Sigmoid colon (tissue), 7 donors: ENCODE measurements at places on chromosomes 2 and 18. TPM values are rescaled to one million over a fixed set of nuclear protein-coding genes. Genes with fewer than 3 reads are reported as not detected.

GRCh38 chr2:161650116-161651015 is 26.1 kb downstream of the SLC4A10 start:
- DNase-seq: peak; percentile 53

DNA sequence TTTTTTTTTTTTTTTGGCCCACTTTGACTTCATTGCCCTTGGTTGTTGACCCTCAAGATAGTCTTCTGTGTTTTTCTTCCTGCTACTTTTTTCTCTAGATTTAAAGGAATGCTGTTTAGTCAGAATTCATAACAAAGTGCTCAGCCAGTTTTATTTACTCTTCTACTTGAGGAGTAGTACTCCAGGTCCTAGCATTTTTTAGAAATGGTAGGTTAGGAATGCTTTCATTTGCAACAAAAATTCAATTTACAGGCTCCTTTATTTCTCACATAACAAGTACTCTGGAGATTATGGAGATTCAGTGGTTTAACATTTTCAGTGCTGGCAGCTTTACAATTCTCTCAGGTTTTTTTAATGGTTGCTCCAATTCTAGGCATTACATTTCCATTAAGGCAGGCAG is 58.2 kb downstream of the KIAA1328 start:
- no peak for DNase-seq

Gene IL1RL2
- 0.60 TPM for polyA plus RNA-seq

DNA sequence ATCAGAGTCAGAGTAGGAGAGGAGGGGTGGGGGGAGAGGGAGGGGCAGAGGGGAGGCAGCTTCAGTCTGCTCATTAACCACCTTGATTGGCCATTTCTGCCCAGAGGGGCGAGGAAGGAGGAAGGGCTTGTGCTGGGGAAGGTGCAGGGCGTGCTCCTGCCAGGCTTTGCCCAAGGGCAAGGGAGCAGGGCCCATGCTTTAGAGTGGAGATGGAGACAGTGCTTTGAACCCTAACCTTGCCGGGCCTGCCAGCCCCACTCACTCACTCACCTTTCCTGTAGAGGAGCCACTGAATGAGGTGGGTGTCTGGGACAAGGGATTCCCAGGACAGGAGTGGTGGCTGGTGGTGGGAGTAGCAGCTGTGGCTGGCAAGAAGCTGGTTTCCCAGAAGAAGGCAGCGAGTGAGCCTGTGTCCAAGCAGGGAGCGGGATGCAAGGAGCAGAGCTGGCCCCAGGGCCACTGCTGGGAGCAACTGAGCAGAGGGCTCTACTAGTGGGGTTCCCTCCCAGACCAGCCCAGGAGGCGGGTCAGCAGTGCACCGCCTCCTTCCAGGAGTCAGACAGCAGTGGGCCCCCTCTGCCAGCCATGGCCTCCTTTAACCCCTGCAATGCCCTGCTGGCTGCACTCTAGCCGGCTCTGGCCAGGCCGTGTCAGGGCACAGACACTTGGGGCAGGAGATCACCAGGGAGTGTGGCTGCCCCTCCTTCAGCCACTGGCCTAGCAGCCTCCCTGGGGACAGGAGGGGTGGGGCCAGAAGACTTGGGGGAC is 3.6 kb upstream of the RUFY4 start:
- DNase-seq: no peak

Gene CCDC178
- polyA plus RNA-seq: not detected

- no peak for DNase-seq
Observed at GRCh38 chr2:172089633-172090032, 4.3 kb downstream of the DLX1 start.

Gene RNU2-63P
- not detected for polyA plus RNA-seq

GRCh38 chr2:217182926-217183325 is 323.1 kb upstream of the TNP1 start:
- no peak for DNase-seq

DNA sequence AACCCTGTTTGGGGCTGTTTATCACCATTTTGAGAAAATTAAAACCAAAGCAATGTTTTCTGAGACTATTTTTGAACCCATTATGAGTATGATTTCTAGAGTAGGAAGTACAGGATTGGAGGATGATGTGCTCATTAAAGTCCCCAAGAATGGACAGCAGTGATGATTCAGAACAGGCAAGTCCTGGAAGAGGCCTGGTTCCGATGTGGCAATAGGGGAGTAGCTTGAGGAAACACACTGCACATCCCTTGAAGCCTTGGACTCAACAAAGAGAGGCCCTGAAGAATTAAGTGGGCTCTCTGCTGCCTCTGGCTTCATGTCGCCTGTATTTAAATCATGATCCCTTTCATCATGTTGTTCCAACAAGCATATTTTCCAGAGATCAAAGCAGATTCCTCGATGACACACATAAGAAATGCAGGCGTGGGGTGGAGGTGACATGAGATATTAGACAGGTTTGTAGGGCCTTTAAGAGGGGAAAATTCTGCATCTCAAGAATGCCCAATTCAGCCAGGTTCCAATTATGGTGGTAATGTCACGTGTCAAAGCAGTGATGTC is 242.2 kb downstream of the FHOD3 start:
- DNase-seq: no peak

- no peak for DNase-seq
Observed at GRCh38 chr2:96145848-96146152, 560 bp upstream of the DUSP2 start.

DNA sequence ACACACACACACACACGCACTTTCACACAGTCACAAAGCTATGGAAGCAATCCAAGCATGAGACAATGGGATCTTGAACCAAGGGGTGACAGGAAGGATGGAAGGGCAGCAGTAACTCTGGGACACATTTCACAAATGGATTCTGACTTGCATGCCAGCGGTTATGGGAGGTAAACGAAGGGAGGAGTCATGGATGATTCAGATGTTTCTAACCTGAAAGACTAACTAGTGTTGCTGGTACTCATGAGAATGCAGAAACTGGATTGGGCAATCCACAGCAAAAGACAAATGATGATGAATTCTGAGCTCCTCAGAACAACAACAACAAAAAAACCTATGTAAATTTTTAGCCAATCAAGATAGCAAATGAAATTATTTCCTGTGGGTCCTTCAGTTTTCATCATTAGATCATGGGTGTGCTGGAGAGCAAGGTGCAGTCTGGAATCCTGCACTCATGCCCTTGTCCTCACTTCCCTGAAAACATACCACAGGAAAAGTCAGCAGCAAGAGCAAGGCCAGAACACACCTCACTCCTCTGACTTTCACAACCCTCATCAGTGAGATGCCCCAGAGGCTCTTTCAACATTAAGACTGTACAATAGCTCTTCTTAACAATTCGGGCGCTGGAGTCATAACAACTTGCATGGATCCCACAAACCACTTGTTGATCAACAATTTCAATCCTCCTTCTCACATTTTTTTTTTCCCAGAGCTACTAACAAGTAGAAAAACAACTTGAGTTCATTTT is 32.6 kb downstream of the ABCA12 start:
- DNase-seq: no peak

Gene KCNF1
- 1.2 TPM for polyA plus RNA-seq

Gene UGT1A4
- polyA plus RNA-seq: not detected

DNA sequence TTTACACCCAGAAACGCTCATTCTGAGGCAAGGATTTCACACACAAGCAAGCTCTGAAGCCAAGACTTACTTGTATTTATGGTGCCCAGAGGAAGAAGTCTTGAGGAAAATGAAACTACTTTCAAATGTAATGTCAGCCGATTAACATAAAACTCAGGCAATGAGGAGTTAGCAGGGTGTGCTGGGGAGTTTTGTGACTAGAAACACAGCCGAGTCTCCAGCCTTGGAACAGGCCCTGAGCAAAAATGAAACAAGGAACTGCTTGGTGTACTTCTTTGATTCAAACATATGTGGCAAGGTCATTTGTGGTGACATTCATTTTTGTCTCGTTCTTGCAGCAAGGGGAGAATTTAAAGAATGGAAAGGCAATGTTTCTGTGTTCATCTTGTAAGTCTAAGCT is 4.5 kb downstream of the DYTN start:
- no peak for DNase-seq

DNA sequence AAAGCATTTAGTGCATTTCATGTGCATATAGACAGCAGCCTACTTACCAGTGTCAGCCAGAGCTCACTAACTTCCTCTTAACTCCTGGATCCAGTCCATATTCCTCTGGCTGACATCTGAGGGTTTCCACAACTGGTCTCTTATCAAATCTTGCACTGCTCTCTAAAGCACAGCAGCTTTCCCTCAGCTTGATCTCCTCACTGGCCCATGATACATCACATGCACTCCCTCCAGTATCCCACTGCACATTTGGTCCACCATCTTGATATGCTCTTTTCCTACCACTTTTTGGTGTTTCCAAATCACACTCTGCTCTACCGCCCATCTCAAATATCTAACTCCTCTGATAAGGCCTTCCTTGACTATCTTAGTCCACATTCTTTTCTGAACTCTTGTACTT is 105.0 kb upstream of the ZFP36L2 start:
- DNase-seq: no peak

Gene STAM2
- polyA plus RNA-seq: 9.0 TPM

Gene TEX44
- not detected for polyA plus RNA-seq

GRCh38 chr18:35136248-35136647 is 95.0 kb downstream of the MAPRE2 start:
- no peak for DNase-seq

- no peak for DNase-seq
Observed at GRCh38 chr2:70489165-70489564, 64.5 kb downstream of the TGFA start.

- DNase-seq: no peak
Observed at GRCh38 chr2:179636995-179637394, 224.4 kb downstream of the ZNF385B start.

DNA sequence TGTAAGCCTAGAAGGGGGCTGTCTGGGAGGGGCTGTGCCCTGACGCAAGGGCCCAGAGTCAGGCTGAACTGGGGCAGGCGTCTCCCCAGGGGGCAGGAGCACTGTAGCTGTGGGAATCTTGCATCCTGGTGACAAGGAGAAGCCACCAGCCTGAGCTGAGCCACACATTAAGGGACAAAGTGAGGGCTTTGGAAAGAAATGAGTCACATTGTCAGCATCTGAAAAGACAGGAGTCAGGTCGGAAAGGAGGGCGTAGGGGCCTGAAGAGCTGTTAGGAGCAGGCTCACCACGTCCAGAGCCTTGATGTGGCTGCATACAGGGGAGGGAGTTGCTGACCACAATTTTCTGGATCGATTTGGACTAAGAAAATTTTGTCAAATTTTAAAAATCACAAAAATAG is 298.6 kb downstream of the CYP26B1 start:
- DNase-seq: no peak

DNA sequence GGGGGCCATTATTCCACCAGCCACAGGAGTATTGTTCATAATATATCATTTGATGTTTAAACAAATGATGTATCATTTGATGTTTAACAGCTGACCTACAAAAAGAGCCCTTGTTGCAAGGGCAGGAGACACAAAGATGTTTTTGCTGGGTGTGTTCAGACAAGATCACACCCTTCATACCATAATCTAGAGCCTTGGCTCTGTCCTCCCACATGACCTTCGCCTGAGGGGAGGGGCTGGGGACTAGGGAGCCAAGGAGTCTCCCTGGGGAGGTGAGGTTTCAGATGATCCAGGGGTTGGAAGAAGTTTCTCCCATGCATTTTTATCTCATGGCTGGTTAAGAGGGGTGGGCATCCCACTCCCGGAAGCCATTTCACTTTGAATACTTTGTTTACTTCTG is 33.5 kb downstream of the CDC42EP3 start:
- DNase-seq: no peak

- no peak for DNase-seq
Observed at GRCh38 chr2:198017068-198017467, 212.7 kb downstream of the PLCL1 start.

DNA sequence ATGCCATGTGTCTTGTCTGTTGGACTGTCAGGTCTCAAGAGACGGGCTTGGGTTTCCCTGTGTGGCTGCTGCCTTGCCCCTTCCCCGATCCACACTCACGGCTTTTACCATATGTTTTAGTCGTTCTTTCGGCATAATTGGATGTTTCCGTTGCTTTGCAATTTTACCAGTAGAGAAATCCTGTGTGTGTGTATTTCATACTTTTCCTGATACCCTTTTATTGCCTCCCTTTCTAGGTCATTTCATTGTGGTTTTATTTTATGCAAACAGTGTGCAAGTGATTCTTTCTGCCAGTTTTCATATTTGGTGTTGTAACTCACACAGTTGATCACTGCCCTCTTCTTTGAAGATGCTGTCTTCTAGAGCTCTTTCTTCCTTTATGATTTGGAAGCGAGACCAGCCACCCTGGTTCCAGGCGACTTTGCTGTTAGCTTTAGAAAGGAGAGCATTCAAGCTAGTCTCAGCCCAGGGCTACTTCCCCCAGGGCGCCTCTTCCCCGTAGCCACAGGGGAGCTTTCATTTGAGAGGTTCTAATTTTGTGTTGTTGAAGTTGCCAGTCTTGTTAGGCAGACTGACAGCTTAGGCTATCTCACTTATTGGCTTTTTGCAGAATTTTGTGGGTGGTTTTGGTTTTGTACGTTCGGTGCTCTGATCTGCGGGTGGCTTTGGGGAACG is 17.0 kb downstream of the SH3BP4 start:
- DNase-seq: no peak

Gene IGFBP2
- 33.5 TPM for polyA plus RNA-seq

Gene HTRA2
- 22.8 TPM for polyA plus RNA-seq

Gene ZNF532
- polyA plus RNA-seq: 1.4 TPM

GRCh38 chr2:23617167-23617810 is 232.3 kb downstream of the KLHL29 start:
- peak; percentile 97 for DNase-seq

- DNase-seq: peak; percentile 100
Observed at GRCh38 chr2:85772019-85772745, 18.4 kb downstream of the ATOH8 start.

- no peak for DNase-seq
Observed at GRCh38 chr18:77098538-77099174, 33.9 kb downstream of the MBP start.

DNA sequence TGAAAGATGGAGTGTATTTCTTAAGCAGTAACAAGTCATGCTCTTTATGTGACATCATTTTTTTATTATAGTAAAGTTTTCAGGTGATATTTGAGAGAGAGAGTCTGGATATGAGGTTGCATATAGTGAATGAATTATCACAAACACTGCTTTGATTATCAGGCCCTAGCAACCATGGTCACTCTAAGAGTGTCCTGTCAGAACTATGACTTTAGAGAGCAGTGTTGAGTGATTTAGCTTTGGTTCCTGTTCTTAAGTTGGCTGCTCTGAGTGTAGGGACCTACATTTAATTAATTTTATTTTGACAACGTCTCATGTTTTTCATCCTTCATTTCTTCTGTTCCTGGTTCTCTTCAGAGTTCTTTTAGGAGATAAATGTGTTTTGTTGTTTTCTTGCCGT is 275.5 kb downstream of the KCNJ3 start:
- DNase-seq: no peak

Gene EIF5B
- 19.2 TPM for polyA plus RNA-seq

Gene STARD6
- not detected for polyA plus RNA-seq

Gene SLC5A7
- polyA plus RNA-seq: 0.79 TPM

Gene C2orf80
- not detected for polyA plus RNA-seq

- DNase-seq: no peak
Observed at GRCh38 chr18:35095983-35096676, 54.9 kb downstream of the MAPRE2 start.

DNA sequence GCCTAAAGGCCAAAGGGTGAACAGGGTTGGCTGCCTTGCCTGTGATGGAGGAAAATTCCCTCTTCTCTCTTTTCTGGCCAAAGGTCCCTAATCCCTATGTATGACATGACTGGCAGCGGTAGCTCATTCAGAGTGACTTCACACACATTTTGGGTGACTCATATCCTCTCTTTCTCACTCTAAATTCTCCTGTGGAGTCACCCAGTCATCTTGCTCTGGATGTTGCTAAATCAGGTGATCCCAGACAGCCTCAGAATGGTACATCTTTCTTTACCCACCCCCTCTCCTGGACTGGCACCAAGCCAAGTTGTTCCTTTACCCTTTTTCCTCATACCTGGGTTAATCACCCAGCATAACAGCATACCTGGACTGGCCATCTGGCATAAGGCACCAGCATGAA is 77.2 kb downstream of the NEURL3 start:
- DNase-seq: no peak

GRCh38 chr2:12607971-12608370 is 108.8 kb upstream of the TRIB2 start:
- DNase-seq: no peak
